ENCODE measurements at places on chromosomes 1 and 21.

GRCh38 chr1:202031796-202032195 is 21.4 kb downstream of the ELF3 start:
- no peak for DNase-seq

GRCh38 chr1:173988068-173988467 is 34.1 kb downstream of the RC3H1 start:
- DNase-seq: no peak

GRCh38 chr21:20108976-20109540 is 889.2 kb upstream of the NCAM2 start:
- DNase-seq: no peak

DNA sequence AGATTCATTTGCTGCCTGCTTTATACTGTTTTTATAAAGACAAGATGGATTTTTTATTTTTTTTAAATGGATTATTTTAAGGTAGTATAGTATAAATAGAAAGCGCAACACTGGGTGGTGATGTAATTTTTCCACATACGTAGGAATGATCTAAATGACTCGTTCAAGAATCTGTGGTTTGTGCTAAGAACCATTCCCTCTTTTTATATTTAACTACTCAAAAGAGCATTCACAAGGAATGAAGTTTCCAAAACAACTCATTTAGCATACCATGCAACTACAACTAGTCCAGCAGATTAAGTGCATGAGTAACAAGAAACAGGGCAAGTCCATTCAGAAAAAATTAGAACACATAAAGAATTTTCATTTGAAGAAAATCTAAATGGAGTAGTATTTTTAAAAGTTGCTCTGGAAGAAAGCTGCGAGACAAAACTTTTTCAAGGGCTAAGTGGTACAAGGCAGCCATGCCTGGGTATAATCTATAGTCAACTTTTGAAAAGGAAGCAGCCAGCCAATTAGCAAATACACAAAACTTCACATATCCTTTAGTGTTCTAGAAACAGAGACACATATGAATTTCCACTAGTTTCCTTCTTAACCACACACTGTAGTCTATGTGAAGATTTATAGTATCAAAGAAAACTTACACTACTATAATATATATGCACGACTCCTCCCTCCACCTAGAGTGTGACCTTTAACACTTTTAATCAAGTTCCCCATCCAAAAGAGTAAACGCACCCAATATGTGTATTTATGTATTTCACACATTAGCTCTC is 23.4 kb downstream of the GTF2B start:
- no peak for DNase-seq

DNA sequence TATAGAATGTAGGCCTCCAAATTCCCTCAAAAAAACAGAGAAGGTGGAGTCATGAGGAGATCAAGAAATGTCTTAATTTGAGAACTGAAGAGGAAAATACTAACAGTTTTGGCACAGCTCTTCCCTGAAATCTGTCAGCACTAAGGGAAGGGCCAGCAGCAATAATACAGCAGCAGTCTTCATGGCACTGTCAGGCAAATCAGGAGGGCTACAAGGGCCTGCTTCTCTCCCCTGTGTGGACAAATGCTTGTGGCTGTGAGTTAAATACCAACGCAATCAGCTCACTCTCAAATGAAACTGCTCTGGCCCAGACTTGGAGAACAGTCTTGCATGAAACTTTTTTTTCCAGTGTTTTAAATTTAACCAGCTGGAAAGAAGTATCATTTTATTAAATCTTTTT is 20.5 kb upstream of the CNN3 start:
- no peak for DNase-seq

DNA sequence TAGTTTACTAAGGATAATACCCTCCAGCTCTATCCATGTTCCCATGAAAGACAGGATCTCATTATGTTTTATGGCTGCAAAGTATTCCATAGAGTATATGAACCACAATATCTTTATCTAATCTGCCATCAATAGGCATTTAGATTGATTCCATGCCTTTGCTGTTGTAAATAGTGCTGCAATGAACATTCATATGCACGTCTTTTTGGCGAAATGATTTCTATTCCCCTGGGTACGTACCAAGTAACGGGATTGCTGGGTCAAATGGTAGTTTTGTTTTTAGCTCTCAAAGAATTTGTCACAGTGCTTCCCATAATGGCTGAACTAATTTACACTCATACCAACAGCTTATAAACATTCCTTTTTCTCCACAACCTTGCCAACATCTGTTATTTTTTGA is 750.9 kb downstream of the BRINP3 start:
- DNase-seq: no peak

- no peak for DNase-seq
These were observed 148.3 kb downstream of the RHOU start for GRCh38 chr1:228883535-228883934.

- DNase-seq: no peak
These were observed 58.7 kb upstream of the PDE9A start for GRCh38 chr21:42594616-42595282.

DNA sequence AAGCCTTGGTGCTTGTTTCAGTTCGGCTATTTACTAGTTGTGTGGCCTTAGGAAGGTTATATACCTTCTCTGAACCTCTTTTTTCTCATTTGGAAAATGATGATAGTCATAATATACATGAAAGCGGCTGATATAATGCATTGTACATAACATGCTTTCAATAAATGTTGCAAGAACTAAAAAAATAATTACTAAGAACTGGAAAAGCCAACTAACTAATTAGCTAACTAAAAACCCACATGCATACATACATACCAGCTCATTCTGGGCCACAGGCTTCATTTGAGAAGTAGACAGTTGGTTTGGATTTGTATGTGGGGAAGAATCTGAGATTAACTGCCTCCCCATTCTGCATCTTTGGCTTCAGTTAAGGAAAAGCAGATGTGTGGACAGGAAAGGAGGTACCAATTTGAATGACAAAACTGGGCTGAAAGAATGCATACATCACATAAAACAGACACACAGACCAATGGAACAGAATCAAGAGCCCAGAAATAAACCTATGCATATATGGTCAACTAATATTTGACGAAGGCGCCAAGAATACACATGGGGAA is 217.9 kb downstream of the TM2D1 start:
- DNase-seq: no peak

DNA sequence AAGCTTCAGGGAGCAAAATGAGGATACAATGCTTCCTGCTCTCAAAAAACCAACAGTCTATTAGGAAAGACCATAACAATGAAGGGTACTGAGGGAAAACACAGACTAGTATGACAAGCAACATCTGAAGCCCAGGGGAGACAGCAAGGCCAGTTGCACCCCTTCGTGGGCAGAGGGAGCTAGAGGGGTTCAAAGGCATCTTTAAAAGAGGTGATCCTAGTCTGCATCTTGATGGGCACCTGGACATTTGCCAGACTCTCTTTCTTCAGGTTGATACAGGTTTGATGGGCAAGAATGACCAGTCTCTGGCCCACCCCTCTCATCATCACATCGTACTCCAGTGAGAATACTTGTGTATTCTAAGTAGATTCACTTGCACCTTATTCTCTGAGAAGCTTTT is 177.7 kb downstream of the VAV3 start:
- no peak for DNase-seq

- no peak for DNase-seq
These were observed 235.4 kb upstream of the ADAMTS5 start for GRCh38 chr21:27202301-27202700.

DNA sequence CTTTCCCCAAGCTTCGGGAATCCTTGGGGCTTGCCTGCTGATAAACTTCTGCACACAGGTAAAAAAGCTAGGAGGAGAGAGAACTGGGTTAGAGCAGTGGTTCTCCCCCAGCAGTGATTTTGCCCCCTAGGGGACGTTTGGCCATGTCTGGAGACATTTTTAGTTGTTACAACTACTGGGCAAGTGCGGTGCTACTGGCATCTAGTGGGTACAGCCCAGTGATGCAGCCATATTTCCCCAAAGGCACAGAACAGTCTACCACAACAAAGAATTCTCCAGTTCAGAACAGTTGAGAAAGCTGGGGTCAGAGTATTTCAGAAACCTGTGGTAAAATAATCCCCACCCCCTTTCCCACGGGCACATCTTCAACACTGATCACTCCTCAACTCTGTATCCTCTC is 41.3 kb downstream of the LRRC71 start:
- no peak for DNase-seq

GRCh38 chr1:19345391-19345790 is 33.3 kb downstream of the SLC66A1 start:
- no peak for DNase-seq

GRCh38 chr1:107687849-107688753 is 276.9 kb downstream of the VAV3 start:
- DNase-seq: no peak

- no peak for DNase-seq
These were observed 49.1 kb upstream of the SCMH1 start for GRCh38 chr1:41291195-41291594.

DNA sequence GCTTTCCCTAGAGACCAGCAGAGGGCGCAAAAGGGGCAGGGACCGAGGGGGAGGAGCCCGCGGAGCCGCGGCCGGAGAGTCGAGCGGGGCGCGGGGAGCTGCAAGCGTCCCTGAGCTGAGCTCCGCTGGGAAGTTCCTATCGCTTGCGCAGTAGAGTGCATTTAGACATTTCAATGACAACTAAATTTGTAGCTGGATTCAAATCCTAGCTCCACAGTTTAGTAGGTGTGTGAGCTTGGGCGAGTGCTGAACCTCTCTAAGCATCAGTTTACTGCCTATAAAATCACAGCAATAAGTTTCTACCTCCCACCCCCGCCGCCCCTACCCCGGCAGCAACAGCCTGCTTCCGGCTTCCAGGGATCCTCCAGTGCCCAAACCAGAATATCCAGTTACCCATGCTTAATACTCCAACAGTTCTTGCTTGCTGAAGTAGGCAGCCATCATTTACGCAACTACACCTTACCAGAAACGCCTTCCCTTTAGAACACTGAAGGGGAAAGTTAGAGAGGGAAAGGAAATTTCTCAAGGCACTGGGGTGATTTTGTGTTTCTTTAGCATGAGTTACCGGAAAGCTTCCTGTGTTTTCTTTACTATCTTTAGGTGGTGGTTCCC is 9.1 kb downstream of the TLR5 start:
- peak; percentile 80 for DNase-seq

GRCh38 chr1:6519491-6519934 is 28.0 kb upstream of the PLEKHG5 start:
- DNase-seq: no peak

GRCh38 chr1:95383111-95383510 is 149.1 kb downstream of the RWDD3 start:
- DNase-seq: no peak

GRCh38 chr1:76705560-76705959 is 161.7 kb upstream of the ST6GALNAC5 start:
- DNase-seq: no peak

GRCh38 chr1:241275981-241276380 is 81.0 kb downstream of the RGS7 start:
- no peak for DNase-seq

DNA sequence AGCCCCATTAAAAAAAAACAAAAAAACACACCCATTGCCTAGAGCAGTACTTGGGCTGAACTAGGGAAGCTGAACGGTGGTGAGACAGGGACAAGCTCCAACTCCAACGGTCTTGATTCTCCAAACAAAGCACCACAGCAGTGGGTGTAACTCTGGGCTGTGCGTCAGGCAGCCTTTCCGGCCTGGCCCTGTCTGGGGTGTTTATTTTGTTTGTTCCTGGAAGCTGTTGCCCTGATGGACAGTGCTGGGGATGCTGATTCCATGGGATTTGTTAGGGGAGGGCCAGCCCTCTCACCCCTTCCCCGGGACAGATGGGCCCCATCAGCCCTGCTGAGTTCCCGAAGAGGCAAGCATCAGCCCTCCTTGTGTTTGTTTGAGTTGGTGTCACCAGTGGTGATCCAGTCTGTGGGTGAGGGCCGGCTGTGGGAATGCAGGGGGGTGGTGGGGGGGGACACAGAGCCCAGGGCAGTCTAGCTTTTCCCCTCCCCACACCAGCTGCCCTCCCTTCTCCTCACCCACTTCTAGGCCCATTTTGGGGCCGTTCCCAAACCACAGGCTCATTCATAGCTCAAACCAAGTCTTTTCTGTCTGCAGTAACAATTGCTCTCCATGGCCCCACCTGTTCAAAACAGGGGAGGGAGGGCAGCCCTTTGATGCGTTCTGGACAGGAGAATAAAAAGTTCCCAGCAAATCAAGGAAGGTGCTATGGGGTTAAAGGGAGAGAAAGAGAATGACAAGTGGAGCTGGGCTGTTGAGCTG is 4.5 kb downstream of the WNT2B start:
- DNase-seq: no peak

DNA sequence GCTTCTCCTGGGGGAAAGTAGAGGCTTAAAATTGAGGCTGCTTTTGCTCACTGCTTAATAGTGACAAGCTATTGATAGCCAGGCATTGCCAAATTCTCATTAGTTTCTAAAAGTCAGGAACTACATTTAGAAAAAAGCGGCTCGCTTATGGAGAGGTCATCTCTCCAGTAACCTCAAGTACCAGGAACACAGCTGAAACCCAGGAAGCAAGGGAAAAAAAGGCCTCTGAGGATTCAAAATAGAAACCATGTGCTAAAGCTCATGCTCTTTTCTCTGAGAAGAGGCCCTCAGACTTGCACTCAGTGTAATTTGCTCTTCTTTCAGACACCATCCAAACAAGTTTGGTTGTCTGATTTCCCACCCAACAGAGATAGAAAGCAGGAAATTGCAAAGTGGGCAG is 261.4 kb upstream of the USP25 start:
- DNase-seq: no peak

DNA sequence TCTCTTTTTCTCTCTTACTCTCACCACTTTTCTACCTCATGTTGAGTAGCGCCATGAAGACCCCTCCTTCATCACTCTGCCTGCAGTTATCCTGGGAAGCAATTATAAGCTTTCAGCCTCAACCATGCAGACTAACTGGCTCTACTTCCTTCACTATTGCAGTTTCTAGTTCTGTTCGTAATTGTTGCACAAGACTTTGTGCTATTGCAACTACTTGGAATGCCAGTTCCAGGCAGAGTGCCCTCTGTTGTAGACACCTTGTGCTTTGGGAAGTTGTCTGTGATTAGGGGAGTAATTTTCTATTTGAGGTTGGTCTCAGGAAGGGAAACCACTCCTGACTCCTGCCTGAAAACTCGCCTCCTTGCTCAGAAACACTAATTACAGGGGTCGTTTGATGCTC is 19.4 kb downstream of the PGM1 start:
- no peak for DNase-seq

- DNase-seq: no peak
These were observed 272.9 kb downstream of the KAZN start for GRCh38 chr1:14871218-14871970.

- DNase-seq: no peak
These were observed 8.8 kb upstream of the CTBS start for GRCh38 chr1:84582802-84583587.

- no peak for DNase-seq
These were observed 25.7 kb upstream of the ATP2B4 start for GRCh38 chr1:203600782-203601513.
